Nephron progenitor cell (in vitro differentiated cells): ENCODE measurements at places on chromosomes 4 and X.

GRCh38 chrX:44708470-44708869 lies 135.4 kb upstream of the DUSP21 start:
- no peak for DNase-seq

DNA sequence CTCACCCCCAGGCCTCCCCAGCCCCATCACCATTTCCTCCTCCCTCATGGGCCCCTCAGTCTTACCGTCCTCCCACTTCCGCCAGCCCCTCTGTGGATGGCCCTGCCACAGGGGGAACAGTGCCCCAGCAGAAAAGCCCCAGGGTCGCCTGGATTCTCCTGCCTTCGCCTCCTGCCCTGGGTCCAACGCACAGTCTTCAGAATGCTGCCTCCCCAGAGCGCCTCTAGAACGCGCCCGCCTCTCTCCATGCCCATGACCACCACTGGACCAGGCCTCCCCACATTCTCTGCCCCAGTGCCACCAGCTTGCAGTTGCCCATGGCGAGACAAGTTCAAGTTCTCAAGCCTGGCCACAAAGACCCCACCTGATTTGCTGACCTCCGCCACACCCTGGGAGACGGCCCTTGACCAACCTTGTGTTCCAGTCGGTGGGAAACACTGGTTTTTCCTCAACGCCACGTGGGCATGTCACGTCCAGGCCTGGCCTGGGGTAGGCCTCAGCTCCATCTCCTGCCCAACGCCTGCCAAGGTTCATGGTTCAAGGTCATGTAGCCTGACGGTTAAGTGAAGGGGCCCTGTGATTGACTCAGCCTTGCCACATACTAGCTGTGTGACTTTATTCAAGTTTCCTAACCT lies 634 bp upstream of the PLXNB3 start:
- no peak for DNase-seq

DNA sequence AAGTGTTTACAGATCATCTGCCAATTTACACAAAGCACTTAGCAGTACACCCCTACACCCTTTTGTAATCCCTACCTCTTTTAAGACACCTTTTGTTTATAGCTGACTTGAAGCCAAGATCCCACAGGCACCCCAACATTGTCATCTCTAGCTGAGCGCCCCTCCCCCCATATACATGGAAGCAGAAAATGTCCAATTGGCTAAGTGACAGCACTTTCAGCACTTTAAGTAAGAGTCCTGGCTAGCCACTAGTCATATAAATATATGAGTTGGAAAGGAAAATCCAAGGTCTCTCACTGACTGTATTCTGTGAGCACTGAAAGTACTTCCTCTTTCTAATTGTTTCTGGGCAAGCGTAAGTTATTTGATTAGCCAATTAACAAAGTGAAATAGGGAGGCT lies 108.2 kb downstream of the NSUN7 start:
- no peak for DNase-seq

DNA sequence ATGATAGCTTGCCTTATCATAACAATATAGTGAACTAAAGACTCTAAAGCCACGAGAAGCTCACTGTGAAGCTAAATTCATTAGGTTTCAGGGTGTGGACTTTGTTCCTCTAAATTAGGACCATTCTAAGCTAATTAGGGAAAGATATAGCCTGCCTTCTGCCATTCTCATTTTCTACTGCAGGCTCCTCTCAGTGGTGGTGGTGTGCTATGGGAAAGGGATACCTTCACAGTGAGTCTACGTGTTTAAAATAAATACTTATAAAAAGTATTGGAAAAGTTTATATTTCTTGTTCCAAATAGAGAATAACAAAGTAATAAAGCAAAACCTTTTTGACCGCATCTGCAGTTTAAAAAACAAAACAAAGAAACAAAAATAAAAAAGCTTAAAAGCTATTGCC lies 327.7 kb downstream of the PAPSS1 start:
- DNase-seq: no peak

- DNase-seq: no peak
Observed at GRCh38 chr4:93182722-93183121, 645.8 kb upstream of the ATOH1 start.

DNA sequence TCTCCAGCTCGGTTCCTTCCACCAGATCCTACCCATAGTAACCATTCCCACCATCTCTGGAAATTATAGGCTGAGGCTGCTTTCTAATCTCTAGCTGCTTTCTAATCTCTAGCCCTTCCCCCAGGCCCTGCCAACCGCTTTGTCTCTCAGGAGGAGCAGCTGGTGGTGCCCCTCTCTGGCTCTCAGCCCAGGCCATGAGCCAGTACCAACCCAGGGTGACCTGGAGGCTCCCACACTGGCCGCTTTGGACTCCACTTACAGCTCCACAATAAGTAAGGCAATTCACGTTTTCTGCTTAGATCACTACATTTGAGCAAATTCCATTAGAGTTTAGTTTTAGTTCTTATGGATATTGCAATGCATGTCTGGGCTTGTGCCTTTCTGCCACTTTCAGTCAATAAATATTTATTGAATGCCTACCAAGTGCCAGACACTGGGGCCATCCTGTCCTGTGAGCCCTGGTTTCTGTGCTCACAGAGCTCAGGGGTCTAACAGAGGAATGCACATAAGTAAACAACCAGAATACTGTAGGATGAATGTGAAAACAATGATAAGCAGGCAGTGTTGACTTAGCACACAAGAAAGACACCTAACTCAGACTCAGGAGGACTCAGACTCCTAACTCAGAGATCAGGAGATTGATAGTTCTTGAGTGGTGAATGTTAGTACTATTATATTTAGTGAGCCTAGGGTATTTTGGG lies 38.9 kb downstream of the SMC1A start:
- DNase-seq: no peak

GRCh38 chr4:61485056-61485455 lies 284.9 kb downstream of the ADGRL3 start:
- DNase-seq: no peak
